ENCODE measurements at places on chromosomes 1 and 21. TPM values are rescaled to one million over a fixed set of nuclear protein-coding genes. Genes with fewer than 3 reads are reported as not detected.

Gene PCP4
- total RNA-seq = 2.3 TPM

Gene ANGPTL3
- total RNA-seq = not detected

Gene SCYL3
- 5.3 TPM for total RNA-seq

Gene PPFIA4
- 7.0 TPM for total RNA-seq

Gene NR1I3
- not detected for total RNA-seq

Gene CCDC181
- total RNA-seq = 3.7 TPM

Gene KIF2C
- 68.1 TPM for total RNA-seq

Gene SLAMF7
- not detected for total RNA-seq

Gene ZBTB37
- total RNA-seq = 11.3 TPM

Gene ADIPOR1
- 69.8 TPM for total RNA-seq

Gene SAMSN1
- 3.0 TPM for total RNA-seq

Gene RCAN1
- 6.4 TPM for total RNA-seq

Gene SDHC
- 216 TPM for total RNA-seq

Gene CR1L
- not detected for total RNA-seq

Gene WNT9A
- 1.1 TPM for total RNA-seq

Gene COL8A2
- 2.4 TPM for total RNA-seq
